ENCODE measurements at places on chromosomes 5 and 9.

DNA sequence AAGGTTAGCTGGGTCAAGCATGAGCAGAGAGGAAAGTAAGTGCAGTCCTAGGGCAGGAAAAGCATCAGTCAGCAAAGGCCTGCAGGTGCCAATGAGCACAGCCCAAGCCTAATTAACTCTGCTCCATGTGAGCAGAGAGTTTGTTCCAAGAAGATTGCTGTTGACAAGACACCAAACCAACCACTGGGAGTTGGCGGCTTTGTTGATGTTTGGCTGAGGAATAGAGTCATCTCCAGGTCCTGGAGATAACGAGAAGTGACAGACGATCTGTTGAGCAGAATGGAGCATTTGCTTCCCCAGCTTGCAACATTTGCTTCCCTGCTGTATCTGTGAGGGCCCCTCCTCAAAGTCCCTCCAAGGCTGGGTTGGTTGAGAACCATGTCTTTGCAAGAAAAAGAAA is 68.2 kb downstream of the FAM114A2 start:
- no peak for DNase-seq

DNA sequence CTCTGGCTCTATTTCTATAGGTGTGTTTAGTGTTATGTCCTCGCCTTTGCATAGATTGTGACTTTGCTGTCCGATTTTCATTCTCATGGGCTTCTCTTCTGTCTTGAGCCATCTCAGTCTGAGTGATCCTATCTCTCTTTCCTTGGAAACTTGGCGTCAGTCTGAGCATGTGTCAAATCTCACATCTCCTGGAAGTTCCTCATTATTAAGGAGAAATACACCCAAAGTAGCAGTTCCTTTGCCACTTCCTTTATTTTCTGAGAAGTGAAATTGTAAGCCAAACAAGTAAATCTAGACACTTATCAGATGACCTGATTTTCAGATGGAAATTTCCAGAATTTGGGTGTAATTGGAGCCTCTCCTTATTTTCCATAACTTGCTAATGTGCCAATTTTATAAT is 126.9 kb upstream of the ANKH start:
- DNase-seq: no peak

DNA sequence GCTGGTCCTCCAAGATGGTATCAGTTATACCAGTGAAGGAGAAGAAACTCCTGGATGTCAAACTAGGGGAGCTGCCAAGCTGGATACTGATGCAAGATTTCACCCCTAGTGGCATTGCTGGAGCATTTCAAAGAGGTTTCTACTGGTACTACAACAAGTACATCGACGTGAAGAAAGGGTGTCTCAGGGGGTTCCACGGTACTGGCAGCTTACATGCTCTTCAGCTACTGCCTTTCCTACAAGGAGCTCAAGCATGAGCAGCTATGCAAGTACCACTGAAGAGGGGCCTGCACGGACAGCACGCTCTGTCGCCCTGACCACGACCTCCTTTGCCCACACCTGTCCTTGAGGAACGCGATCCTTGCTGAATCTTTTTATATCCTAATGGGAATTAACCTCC is 19.5 kb downstream of the ACTL7B start:
- no peak for DNase-seq

DNA sequence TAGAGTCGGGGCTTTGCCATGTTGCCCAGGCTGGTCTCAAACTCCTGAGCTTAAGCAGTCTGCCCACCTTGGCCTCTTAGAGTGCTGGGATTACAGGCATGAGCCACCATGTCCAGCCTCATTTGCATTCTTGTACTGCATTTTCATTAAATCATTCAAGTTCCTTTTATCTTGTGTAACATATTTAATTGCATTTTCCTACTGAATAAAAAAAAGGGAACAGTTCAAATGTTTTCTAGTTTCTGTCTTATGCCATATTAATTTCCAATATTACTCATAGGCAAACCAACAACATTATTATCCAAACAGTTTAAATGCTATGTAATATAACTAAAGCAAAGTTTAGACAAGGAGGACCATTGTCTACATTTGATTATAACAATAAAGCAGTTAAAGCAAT is 6.1 kb downstream of the SLC31A1 start:
- DNase-seq: no peak

GRCh38 chr5:41869724-41870626 is at the start of gene OXCT1:
Gene OXCT1 (minus strand): TSS chr5:41870425. CDS start chr5:41870358, 67 bp downstream.
- DNase-seq: peak; percentile 68

GRCh38 chr5:149422366-149423048 is 43.4 kb upstream of the IL17B start:
- DNase-seq: no peak

GRCh38 chr5:73160239-73160671 is 12.7 kb upstream of the TMEM174 start:
- DNase-seq: no peak

DNA sequence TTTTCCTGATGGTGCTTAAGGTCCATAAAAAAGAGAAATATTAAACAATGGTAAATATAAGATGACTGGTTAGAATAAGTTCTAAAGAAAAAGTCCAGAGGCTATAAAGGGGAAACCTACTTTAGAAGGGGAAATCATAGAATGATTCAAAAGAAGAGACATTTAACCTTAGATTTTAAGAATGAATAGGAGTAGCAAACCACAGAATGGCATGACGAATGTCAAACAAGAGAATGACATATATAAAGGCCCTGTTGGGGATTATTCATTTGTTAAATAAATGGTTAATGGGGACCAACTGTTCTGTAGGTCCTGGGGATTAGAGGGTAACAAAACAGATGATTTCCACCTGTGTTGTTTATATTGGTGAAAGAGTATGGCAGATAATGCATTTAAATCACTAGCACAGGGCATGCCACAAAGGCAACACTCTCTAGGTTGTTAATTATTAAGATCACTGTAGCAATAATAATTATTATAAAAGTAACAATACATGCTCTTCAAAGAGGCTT is 495.2 kb upstream of the GRIA1 start:
- no peak for DNase-seq

DNA sequence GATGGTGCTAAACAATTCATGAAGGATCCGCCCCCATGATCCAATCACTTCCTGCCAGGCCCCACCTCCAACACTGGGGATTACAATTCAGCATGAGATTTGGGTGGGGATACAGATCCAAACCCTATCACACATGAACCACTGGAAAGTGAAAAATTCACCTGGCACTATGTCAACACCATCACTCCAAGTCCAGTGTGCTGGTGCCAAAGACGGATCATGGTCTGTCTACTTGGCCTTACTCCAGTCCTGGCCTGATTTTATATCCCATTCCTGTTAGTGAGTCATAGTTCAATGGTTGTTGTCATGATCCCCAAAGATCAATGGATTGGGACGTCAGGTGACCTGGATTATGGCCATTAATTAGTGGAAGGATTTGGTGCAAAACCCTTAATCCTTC is 147.4 kb upstream of the RPS23 start:
- no peak for DNase-seq

DNA sequence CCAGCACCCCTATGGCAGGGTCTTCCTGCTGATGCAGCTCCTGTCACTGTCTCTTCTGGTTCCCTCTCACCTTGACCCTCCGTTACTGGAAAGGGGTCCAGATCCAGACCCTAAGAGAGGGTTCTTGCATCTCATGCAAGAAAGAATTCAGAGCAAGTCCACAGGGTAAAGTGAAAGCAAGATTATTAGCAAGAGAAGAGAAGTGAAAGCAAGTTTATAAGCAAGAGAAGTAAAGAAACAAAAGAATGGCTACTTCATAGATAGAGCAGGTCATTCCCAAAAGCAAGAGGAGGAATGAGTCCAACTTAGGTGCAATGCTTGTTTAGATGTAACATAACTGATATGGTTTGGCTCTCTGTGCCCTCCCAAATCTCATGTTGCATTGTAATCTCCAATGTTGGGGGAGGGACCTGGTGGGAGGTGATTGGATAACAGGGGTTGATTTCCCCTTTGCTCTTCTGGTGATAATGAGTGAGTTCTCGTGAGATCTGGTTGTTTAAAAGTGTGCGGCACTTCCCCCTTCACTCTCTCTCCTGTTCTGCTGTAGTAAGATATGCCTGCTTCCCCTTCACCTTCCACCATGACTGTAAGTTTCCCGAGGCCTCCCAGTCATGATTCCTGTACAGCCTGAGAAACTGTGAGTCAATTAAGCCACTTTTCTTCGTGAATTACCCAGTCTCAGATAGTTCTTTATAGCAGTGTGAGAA is 183.3 kb downstream of the MED10 start:
- no peak for DNase-seq

- DNase-seq: no peak
These were observed 96.1 kb downstream of the C9orf152 start for GRCh38 chr9:110111868-110112267.

DNA sequence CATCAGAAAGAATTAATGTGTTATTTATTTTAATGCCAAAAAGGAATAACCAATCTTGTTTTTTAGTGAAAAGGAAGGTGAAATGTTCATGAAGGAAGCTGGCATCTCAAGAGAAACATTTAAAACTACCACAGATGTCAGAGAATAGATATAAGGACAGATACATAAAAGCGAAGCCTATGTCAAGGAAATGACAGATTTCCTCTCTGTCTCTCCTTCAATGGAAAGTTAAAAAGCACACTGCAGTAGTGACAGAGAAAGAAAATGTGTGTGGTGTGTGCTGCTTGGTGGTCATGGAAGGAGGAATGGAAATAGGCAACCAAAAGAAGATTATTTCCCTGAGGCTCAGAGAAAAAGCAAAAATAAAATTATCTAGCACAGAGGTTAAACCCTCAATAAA is 9.2 kb downstream of the WNT8A start:
- no peak for DNase-seq

DNA sequence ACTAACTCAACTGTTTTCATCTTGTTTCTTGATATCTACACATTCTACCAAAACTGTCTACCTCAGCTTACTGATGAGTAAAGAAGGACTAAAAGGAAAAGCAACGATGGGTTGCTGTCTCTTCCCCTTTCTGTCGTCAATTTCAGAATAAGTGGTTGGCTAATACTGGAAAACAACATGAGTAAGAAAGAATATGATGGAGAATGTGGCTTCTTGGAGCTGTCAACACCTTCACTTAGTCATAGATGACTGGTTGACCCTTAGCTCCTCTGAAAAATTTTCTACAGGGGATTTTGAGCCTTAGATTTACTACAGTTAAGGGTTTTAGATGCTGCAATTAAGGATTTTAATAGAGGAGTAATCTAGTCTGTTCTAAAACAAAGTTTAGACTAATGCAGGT is 797.9 kb downstream of the TLE4 start:
- no peak for DNase-seq

DNA sequence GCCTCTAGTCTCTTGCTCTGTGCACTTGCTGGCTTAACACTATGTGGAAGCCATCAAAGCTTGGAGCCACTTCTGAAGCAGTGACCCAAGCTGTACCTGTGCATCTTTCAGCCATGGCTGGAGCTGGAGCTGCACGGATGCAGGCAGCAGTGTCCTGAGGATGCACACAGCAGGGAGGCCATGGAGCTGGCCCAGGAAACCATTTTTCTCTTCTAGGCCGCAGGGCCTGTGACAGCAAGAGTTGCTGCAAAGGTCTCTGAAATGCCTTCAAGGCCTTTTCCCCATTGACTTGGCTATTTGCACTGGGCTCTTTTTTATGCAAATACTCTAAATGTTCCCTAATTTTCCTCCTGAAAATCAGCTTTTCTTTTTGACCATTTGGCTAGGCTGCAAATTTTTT is 12.9 kb upstream of the ZNF484 start:
- DNase-seq: no peak

GRCh38 chr9:92607773-92608172 is 62.2 kb downstream of the IPPK start:
- no peak for DNase-seq

DNA sequence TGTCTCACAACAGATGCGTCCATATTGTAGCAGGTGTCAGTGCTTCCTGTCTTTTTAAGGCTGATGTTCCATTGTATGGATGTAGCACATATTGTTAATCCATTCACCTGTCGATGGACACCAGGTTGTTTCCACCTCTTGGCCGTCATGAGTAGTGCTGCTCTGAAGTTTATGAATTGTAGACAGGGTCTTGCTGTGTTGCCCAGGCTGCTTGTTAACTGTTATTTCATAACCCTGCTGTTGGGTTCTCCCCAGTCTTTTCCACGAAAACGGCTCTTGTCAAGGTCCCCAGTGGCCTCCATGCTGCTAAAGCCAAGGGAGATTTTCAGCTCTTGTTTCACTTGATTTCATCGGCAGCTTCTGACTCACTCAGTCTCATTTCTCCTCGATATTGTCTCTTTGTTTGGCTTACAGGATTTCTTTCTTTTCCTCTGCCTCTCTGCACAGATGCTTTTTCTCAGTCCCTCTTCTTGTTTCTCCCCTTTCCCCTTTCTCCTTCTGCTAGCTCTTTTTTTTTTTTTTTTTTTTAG is 12.1 kb upstream of the PSD2 start:
- no peak for DNase-seq

DNA sequence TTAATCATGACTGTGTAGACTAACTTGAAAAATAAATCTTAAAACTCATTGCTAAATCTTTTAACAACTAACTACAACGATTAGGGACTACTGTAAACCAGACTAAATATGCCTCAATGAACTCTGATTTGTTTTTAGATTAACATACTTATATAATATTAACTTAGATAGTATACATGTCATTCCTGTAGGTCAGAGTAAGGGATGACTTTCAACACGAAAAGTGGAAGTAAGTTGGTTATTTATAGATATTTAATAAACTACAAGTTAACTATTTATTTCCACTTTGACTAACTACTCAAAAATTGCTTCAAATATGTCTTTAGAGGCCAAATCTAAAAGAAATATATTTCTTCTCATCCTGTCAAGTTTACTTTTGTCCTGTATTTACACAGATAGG is 795.6 kb downstream of the PTPRD start:
- no peak for DNase-seq

GRCh38 chr9:107632661-107633060 is 143.1 kb upstream of the KLF4 start:
- DNase-seq: no peak

- DNase-seq: no peak
These were observed 131.9 kb downstream of the CWC27 start for GRCh38 chr5:64900618-64901017.

DNA sequence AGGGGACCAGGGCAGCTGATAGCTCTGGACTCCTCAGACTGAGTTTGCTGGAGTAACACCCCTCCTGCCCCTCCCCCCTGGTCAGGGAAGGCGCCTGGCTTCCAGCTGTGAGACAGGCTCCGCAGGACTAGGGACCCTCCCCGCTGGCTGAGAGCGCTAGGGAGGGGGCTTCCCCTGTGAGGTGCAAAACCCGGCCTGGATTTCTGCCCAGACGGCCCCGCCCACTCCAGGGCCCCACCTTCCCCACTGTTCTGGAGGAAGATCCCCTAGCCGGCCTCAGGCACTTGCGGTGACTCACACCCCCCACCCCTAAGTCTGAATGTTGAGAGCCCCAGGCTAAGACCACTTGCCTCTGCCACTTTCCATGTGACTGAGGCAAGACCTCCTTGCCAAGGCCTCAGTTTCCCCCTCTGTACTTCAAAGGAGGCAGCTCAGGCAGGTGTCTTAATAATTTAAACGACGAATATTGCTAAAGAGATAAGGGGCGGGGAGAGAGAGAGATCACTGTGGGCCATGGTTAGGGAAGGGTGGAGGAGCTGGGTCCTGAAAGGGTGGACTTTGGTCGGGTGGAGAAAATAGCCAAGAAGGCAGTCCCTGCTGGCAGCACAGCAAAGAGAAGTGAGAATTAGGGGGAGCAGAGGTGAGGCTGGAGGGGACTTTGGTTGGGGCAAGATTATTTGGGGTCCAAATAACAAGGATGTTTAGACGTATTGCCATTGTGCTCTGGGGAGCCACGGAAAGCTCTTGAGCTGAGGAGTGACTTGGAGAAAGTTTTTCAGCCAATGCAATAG is 1.0 kb upstream of the DAB2IP start:
- no peak for DNase-seq

GRCh38 chr9:875119-875962 is 33.8 kb downstream of the DMRT1 start:
- DNase-seq: no peak

- no peak for DNase-seq
These were observed 178.3 kb downstream of the AOPEP start for GRCh38 chr9:94904806-94905205.
